Activated T-helper 9 cell treated with anti-CD3 and anti-CD28 coated beads, Interleukin-2, amount 50 U/mL, for 16 hours (primary cell): ENCODE measurements at places on chromosomes 13 and 19.

- no peak for DNase-seq
Observed at GRCh38 chr13:95704510-95704909, 27.6 kb downstream of the DNAJC3 start.

DNA sequence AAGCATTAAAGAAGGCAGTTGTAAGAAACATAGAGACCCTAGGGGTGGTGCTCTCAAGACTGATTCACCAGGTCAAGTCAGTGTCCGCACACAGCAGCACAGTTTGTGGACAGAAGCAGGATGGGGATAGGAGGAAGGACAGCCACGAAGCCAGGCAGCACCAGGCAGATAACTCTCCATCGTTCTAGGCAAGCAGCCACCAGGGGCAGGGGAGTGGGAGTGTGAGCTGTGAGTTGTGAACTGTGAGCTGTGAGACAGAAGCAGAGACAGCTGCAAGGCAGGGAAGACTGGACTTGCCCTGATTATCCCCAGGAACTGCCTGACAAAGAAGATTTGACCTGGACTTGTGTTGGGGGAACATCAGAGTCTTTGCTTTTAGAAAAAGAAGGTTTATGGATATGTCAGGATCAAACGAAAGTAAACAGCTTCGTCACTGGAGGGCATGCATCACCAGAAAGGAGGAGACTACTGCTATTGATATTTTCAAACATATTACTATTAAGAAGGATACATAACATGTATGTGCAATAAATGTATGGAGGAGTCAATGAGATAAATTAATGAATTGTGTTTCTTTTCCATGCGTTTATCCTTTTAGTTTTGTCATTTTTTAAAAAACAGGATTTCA, 286.1 kb downstream of the IRS2 start:
- DNase-seq, result no peak

GRCh38 chr13:98775844-98776598, 23.5 kb upstream of the SLC15A1 start:
- DNase-seq, result no peak

DNA sequence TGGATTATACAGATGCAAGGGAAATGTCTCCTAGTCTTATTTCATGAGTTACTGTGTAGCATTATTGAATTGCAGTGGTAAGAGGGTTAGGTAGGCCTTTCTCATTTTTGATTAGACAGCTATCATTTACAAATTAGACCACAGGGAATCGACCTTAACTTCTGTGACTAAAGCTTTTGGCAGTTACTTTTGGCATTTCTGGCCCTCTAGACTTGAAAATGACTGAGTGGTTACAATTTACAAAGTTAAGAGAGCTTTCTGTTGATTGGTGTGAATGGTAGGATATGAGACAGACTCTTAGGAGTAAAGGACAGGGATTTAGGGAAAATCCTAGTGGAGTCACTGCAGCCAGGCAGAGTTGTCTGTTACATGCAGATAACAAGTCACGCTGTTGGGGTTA, 86.1 kb downstream of the GGACT start:
- DNase-seq, result no peak

- no peak for DNase-seq
Observed at GRCh38 chr13:95793781-95794180, 116.8 kb downstream of the DNAJC3 start.

- DNase-seq, result no peak
Observed at GRCh38 chr13:34521171-34521570, 420.9 kb upstream of the NBEA start.

DNA sequence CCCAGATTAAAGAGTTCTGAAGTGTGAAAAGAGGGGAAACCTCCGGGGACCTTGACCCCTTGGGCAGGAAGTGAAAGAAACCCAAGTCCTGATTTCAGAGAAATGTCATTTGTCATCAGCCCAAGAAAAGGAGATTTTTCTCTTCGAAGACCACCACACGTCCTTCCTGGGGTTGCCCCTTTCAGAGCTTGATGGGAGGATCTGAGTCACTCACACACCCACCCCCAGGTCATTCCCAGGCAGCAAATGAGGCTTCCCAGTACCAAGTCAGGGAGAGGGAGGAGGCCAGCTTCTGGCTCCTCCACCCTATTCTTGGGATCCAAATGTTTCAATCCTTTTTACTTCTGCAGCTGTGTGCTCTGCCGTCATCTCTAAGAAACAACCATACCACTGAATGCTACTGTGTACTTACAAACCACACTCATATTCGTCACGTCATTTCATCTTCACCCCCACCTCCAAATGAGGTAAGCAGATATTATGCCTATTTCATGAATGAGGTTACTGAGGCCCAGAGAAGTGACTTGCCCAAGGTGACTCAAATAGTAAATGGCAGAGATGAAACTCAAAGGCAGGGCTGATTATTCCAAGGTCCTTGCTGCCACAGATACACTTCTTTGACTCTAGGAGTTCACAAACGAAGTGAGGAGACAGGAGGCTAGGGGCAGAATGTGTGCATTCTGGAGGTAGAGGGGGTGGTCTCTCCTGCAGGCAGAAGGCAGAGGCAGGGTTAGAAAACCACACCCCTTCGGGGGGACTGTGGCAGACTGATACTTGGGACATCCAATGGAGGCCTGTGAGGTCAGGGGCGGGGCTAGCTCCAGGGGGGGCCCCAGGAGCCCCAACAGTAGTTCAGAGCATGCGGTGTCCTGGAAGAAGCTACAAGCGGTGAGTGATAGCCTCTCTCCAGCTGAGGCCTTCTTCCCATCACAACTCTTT, 5.0 kb upstream of the KMT2B start:
- DNase-seq, result peak; percentile 42

- no peak for DNase-seq
Observed at GRCh38 chr13:111861766-111862366, 205.1 kb upstream of the SOX1 start.

GRCh38 chr19:35898499-35898809, 1.9 kb downstream of the NFKBID start:
- no peak for DNase-seq

GRCh38 chr19:32829345-32829896, 40.1 kb downstream of the SLC7A9 start:
- DNase-seq, result no peak

GRCh38 chr19:18060472-18060871, 26.3 kb downstream of the IL12RB1 start:
- no peak for DNase-seq

DNA sequence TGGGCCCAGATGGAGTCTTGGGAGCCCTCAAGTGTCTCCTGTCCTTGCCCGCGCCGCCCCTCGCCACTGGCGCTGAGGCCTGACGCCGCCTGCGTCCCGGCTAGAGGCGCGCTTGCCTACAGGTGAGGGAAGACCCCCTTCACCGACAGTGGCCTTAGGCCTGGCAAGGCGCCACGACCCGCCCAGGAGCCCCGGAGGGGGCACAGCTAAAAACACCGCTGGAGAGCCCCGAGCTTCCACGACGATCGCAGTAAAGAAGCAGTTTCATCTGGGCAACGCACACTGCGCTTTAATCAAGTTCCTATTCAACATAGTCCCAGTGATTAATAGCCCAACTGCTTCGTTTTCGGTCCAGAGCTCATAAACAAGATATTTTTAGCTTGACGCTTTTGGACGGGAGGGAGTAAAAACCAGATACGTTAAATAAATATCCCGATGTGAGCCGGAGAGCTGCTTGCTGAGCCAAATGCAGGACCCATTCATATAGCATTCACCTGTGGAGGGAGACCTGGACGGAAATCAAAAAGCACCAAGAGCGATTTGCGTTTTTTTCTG, 1.5 kb upstream of the CEBPA start:
- no peak for DNase-seq

GRCh38 chr13:44810061-44810840, 179.0 kb downstream of the NUFIP1 start:
- no peak for DNase-seq

DNA sequence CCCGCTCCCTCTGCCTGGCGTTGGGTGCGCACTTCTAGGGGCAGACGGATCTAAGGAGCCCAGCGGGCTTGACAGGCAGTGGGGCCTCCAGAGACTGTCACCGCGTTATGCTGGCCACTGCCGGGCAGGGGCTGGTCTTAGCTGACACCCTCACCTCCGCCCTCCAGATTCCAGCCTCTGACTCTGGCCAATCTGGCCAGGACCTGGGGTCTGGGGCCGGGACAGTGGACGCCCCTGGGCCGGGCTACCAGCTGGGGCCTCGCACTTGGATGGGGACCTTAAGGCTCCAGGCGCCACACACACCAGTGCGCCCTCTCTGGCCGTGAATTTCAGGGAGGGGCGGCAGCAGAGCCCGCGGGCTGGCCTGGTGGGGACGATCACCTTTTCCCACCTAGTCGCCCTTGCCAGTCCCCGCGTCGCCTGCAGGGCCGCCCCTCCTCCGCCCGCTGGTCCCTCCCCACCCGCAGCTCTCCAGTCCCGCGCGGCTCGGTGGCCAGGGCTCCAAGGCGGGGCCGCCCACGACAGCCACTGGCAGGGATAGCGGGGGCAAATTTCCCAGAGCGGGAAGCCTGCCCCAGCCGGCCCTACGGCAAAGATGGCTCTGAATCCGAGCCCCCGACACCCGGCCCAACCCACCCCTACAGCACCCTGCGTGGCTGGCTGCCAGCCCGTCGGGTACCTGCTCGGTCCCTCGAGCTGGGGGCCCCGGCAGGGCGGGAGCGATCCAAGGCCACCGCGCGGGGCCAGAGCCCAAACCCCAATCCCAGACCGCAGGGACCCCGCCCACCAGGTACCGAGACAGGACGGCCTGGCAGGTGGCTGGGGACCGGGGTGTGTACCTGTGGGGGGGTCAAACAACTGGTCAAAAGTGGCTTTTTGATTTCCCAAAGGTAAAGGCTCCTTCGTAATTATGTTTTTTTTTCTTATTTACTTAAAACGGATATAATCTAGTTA, 6.1 kb upstream of the ZNF98 start:
- DNase-seq, result no peak

DNA sequence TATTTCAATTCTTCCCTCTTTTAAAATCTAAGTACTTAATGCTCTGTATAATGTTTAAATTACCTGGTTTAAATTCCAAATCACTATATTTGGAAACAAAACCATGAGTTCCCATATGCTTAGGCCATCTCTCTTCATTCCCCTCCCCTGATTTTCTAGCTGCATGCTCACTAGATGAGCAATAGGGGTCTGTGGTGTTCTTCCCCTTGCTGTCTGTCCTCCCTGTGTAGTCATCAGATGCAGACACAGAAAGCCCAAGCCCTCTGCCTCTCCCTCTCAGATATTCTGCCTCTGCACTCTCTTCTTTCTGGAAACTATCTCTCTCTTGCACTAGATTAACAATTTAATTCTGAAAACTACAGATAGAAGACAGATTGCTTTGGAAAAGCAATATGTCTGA, 1730.2 kb downstream of the OLFM4 start:
- no peak for DNase-seq

- no peak for DNase-seq
Observed at GRCh38 chr13:101059793-101060192, 356.5 kb downstream of the NALCN start.

DNA sequence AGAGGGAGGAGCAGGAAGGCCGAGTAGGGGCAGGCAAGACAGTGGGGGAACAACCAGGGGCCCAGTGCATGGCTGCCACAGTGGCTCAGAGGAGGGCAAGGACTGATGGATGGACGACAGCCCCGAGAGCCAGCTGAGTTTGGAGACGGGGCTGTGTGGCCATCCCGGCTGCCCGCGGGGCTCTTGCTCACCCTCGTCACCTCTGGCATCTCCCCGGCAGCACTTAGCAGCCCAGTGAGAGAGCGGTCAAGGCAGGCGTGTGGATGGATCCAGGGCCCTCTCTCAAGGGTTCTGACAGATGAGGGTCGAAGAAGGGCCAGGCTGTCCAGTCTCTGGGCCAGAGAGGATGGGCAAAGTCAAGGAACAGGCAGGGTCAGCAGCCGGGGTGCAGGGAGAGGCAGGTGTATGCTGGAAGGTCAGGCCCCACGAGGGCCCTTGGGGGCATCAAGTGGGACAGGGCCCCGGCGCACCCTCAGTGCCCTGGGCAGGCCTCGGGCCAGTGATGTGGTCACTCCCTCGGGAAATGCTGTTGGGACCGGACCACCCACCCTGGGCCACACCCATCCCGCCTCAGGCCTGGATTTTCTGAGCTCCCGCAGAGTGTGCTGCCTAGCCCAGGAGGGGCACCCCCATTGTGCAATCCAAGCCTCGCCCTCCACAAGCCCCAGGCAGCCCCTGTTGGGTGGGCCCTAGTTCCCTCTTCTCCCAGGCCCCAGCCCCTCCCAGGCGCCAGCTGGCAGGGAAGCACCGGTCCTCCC, 56.4 kb upstream of the TPM4 start:
- no peak for DNase-seq

DNA sequence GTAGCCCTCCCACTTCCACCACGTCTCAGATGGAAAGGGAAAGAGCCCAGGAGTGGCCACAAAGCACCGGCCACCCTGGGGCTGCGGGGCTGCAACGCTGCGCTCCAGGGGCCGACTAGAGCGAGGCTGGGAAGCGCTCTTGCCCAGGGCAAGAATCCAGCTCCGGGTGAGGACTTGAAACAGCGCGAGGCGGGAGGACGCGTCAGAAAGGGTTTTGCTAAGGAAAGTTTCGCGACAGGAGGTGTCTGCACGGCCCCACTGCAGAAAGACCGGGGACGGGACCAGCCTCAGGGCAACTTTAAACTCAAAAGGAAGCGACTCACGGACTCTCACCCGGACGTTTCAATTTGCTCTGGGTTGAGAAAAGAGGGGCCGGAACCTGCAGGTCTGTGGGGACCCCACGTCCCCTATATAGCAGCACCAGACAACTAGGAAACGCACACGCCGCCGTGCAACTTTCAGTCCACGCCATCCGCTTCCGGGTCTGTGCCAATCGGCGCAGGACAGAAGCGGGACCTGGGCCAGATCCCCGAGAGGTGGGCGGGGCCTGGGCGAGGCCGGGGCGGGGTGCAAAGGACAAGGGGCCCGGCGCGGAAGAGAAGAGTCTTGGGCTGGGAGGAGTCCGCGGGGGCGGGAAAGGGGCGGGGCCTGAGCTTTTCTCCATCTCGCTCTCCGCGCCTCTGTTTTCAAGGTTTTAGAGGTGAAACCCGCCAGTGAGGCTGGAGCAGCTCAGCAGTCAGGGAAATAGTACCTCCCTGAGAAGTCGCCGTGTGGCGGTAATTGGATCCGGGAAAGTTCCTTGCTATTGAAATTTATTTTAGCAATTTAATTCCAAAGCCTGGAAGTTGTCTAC, at the start of gene ZNF816:
ZNF816 (minus strand) TSS at position 488 of the 853 bp plus-strand sequence. CDS start 6,792 bp downstream, outside the sequence.
- DNase-seq, result peak; percentile 99

DNA sequence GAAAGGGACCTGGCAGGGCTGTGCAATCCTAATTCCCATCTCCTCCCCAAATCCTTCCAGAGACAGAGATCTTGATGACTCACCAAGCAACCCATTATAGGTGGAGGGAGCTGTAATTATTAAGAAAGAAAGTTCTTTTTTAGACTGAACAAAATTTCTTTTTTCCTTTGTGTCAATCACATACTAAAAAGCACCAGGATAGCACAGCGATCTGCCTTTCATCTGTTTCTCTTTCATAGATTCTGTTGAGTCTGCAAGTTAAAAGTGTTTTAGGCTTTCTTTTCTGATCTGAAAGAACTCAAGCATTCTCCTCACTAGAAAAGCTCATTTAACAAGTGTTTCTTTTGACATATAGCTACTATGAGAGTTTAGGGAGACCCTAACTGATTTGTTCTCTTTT, 222.8 kb downstream of the DCT start:
- no peak for DNase-seq
